NCI-H345 (cell line): ENCODE measurements at places on chromosomes 1 and 21.

DNA sequence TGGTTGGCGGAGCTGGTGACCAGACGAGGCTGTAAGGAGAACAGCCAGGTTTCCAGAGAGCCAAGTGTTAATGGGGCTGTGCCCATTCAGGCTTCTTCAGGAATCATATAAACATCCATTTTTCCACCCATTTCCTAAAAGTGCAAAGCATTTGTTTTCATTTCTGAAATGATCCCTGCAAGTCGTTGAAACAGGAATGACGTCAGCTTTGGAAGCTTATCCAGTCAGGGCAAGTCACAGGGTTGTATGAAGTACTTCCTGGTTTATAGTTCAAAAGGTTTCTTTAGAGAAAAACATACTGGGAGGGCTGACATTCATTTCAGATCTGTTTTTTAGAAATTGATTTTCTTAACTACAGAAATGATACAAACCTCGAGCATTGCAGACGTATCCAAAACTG, 29.2 kb downstream of the IGSF5 start:
- DNase-seq, result no peak

DNA sequence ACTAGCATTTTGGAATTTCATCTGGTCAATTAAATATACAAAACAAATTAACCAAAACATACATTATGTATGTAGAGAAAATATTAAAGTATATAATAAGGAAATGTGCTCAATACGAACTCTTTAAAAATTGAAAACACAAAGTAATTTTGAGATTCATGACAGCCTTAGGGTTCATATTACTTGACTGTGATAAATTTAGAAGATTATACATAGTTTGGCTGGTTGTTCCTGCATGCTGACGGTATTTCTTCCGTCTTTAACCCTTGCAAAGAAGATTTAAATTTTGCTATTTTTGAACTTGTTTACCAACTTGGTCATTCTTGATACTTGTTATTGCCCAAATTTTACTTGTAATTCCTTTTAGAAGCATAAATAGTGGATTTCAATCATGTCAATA, 298.2 kb downstream of the NFIA start:
- no peak for DNase-seq

- peak; percentile 76 for DNase-seq
Observed at GRCh38 chr1:60894130-60894529, 188.2 kb upstream of the NFIA start.

DNA sequence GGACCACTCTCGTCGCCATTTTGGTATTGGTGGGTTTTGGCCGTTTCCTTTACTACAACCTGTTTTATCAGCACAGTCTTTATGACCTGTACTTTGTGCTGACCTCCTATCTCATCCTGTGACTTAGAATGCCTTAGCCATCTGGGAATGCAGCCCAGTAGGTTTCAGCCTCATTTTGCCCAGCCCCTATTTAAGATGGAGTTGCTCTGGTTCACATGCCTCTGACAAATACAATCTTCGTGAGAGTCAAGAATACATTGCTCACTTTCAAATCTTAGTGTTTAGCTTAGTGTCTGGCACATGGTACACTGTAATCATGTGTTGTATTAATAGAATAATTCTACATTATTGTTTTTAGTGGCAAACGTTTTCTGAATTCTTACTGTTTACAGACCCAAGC, 88.9 kb downstream of the BACH1 start:
- no peak for DNase-seq

GRCh38 chr1:88541596-88541995, 142.5 kb upstream of the PKN2 start:
- no peak for DNase-seq

GRCh38 chr1:162380061-162380846, 1.3 kb upstream of the C1orf226 start:
- no peak for DNase-seq

DNA sequence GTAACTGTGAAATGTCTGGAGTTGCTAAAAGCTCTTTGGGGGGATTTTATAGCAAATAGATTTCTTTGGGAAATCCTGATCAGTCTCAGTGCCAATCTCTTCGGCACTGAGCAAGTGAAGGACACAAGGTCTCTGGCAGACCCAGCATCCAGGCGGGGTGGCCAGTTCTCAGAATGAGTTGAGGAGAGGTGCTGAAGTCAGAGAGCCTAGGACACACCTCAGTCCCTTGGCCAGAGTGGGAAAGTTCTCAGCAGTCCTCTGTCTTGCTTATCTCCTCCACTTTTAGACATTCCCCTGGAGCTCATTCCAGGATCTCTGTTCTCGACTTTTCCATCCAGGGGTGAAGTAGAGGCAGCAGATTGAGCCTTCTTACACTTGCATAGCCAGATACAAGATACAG, 6.7 kb downstream of the HLX start:
- DNase-seq, result no peak

DNA sequence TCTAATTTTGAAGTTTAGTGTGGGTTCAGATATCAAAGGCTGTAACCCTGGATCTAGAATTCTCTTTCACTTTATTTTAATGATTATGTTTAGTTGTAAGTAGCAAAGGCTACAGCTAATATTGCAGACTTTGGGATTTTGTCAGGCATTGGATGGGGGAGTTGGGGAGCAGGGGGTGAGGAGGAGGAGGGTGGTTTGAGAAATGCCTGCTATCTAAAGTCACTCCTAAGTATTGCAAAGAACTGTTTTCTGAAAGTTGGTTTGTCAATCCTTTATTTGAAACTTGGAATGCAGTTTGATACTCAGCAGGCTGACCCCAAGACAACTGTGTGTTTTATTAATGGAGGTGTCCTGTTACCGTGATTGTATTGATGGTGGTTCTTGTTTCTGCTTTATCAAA, 1.2 kb downstream of the NTPCR start:
- no peak for DNase-seq

- no peak for DNase-seq
Observed at GRCh38 chr1:224691148-224691925, 75.2 kb downstream of the CNIH3 start.

DNA sequence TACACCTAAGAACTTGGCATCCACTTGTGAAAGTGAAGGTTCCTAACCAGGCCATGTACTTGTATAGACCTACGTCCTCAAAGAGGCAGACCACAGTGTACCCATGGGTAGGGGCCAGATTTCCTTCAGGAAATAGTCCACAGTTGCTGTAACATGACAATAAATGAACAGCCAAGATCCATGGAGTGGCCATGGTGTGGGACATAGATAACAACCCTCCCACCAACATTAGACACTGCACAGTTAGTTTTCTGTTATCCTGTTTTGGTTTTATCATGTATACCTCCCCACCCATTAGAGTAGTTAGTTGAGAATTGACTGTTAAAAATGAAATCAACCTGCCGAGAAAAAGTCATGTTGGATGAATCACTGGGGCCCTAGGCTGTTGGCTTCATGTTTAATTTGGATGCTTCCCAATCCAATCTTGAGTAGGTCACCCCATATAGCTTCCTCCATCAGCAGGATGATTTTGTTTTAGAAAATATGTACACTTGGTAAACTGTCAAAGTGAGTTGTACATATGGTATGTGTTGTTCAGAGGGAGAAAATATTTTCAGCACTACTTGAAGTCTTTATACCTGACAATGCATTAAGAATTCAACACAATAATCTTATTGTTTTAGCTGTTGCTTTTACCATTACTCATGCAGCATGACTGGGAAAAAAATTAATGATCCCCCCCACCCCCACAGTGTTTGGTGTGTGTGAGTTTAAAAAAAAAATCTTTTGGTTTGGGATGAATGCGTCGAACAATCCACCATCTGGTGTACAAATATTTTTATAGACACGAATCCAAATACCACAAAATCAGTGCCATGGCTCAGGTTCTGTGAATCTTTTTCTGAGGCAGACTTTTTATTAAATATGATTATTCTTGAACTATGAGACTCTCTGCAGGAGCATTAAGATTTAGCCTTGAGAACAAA, 88.3 kb upstream of the ARHGAP29 start:
- DNase-seq, result peak; percentile 6

- DNase-seq, result no peak
Observed at GRCh38 chr1:229043115-229043514, 227.8 kb upstream of the RAB4A start.

- DNase-seq, result no peak
Observed at GRCh38 chr1:8376358-8376840, 58.5 kb downstream of the SLC45A1 start.

- DNase-seq, result peak; percentile 90
Observed at GRCh38 chr1:154186177-154186576, 5.7 kb downstream of the TPM3 start.

GRCh38 chr1:16012590-16013219, 5.1 kb downstream of the HSPB7 start:
- peak; percentile 41 for DNase-seq

DNA sequence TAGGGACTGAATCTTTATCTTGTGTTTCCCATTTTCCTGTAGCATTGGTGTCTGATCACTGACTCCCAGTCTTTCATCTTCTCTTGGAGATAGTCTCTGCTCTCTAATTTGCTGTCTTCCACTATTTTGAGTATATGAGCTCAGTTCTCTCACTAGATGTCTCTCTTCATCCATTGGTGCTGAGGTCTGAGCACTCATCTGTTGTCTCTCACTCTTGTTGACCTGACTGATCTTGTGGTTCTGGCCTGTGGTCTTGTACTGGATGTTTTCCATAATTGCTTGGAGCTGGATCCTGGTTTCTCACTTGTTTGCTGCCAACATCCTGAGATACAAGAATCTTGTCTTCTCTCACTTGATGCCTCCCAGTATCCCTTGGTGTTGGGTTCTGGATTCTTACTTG, 25.1 kb upstream of the S100A11 start:
- DNase-seq, result no peak

DNA sequence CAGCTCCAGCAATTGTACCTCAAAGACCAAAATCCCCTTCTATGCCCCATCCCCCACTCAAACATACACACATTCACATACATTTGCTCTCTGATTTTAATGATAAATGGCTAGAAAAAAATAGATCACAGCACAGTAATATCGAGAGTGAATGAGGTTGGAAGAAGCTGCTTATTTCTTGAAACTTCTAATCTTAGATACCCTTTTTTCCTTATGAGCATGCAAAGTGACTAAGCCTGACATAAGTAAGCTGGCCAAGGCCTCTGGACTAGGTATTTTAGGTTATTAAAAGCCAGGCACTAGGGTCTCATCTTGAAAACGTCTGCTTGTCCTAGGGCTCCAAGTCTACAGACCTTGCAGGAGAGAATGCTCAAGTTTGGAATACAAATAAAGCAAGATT, 133.6 kb downstream of the TGFBR3 start:
- DNase-seq, result no peak

GRCh38 chr1:2174348-2175054, 20.1 kb downstream of the FAAP20 start:
- peak; percentile 49 for DNase-seq

GRCh38 chr1:215397106-215397505, 170.0 kb upstream of the KCTD3 start:
- no peak for DNase-seq

GRCh38 chr21:42309753-42310213, 5.4 kb downstream of the TFF3 start:
- DNase-seq, result peak; percentile 85

- no peak for DNase-seq
Observed at GRCh38 chr21:28884481-28884880, 108.2 kb downstream of the LTN1 start.

DNA sequence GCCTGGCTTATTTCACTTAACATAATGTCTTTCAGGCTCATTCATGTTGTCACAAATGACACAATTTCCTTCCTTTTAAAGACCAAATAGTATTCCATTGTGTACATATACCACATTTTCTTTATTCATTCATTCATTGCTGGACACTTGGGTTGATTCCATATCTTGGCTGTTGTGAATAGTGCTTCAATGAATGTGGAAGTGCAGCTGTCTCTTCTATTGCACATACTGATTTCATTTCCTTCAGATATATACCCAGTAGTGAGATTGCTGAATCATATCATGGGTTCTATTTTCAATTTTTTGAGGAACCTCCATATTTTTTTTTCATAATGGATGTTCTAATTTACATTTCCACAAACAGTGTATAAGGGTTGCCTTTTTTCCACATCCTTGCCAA, 38.6 kb upstream of the WLS start:
- DNase-seq, result no peak

- DNase-seq, result peak; percentile 24
Observed at GRCh38 chr1:16143566-16144324, 12.1 kb downstream of the EPHA2 start.

GRCh38 chr1:43241413-43241836, 28.4 kb upstream of the TMEM125 start:
- no peak for DNase-seq

GRCh38 chr1:43387976-43388599, 1.5 kb downstream of the MED8 start:
- DNase-seq, result no peak

DNA sequence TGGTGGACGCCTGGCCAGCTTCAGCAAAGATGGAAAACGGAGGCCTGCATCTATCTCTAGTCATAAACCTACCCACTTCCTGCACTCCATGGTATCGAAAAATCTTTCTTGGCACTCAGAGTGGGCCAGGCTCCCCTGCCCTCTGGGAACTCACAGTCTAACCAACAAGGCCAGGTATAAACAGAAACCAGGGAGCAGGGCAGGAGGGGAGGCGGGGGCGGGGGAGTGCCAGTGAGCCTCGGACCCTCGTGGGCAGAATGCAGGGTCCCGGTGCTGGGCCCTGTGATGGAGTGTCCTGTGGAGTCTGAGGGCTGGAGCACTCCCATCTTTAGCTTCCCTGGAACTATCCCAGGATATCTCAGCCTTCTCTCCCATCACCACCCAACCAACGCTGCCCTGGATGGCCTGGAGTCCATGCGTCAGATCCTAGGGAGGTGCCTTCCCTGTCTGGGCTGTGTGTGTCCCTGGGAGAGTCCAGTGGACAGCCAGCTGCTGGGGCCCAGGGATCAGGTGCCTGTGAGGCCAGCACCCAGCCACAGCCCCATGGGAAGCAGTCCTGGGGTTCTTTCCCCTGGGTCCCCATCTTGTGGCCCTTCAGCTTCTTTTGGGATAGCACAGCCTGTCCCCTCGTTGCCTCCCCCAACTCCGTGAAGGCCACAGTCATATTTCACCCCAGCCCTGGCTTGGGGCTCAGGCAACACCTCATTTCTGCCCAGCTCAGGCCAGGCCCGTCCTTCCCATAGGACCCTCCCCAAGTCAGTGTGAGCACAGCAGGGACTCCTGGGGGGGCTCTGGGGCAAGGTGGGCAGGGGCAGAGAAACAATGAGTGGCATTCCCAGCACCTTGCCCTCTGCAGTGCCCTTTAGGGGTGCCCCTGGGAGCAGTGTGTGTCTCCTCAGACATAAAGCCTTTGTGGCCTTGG, 1.1 kb upstream of the EPS8L3 start:
- no peak for DNase-seq

- no peak for DNase-seq
Observed at GRCh38 chr1:40676501-40676900, 11.0 kb upstream of the RIMS3 start.

- no peak for DNase-seq
Observed at GRCh38 chr1:234643850-234644134, 33.8 kb upstream of the IRF2BP2 start.

DNA sequence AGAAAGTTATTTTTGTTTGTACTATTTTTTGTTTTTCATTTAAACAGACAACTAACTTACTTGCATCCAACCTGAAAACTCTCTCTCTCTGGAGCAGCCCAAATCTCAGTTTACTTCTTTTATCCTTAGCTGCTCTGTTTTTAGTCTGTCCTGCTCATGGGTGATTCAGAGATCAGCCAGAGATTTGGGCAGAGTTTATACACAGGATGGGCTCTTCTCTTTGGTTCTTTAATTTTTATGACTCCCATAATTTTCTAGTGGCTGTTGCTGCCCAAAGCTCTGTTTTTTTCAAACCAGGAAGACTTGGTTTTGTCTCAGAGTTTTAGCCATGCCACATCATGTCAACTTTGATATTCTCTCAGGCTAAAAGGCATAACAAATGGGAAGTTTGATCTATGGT, 86.8 kb upstream of the CD55 start:
- DNase-seq, result no peak

GRCh38 chr1:172487550-172487949, 43.7 kb upstream of the PIGC start:
- DNase-seq, result no peak
